Activated T-helper 9 cell treated with anti-CD3 and anti-CD28 coated beads, Interleukin-2, amount 50 U/mL, for 16 hours (primary cell): ENCODE measurements at places on chromosomes 7 and 10.

GRCh38 chr10:72367301-72367960 is 12.7 kb upstream of the DNAJB12 start:
- no peak for DNase-seq

- DNase-seq = no peak
Observed at GRCh38 chr7:104011829-104012228, 22.4 kb upstream of the RELN start.

- DNase-seq = no peak
Observed at GRCh38 chr10:122093076-122093475, 104.1 kb downstream of the TACC2 start.

- DNase-seq = no peak
Observed at GRCh38 chr10:112813866-112814591, 136.0 kb upstream of the TCF7L2 start.

- no peak for DNase-seq
Observed at GRCh38 chr10:116774728-116775151, 32.4 kb upstream of the HSPA12A start.

GRCh38 chr7:20354610-20355528 is 24.2 kb downstream of the ITGB8 start:
- no peak for DNase-seq

- no peak for DNase-seq
Observed at GRCh38 chr7:115789901-115790300, 240.7 kb downstream of the TFEC start.

GRCh38 chr7:130079846-130080394 is 9.6 kb downstream of the KLHDC10 start:
- no peak for DNase-seq
